ENCODE measurements at places on chromosomes 6 and 20.

GRCh38 chr6:158290659-158291058, 21.6 kb upstream of the TULP4 start:
- no peak for DNase-seq

DNA sequence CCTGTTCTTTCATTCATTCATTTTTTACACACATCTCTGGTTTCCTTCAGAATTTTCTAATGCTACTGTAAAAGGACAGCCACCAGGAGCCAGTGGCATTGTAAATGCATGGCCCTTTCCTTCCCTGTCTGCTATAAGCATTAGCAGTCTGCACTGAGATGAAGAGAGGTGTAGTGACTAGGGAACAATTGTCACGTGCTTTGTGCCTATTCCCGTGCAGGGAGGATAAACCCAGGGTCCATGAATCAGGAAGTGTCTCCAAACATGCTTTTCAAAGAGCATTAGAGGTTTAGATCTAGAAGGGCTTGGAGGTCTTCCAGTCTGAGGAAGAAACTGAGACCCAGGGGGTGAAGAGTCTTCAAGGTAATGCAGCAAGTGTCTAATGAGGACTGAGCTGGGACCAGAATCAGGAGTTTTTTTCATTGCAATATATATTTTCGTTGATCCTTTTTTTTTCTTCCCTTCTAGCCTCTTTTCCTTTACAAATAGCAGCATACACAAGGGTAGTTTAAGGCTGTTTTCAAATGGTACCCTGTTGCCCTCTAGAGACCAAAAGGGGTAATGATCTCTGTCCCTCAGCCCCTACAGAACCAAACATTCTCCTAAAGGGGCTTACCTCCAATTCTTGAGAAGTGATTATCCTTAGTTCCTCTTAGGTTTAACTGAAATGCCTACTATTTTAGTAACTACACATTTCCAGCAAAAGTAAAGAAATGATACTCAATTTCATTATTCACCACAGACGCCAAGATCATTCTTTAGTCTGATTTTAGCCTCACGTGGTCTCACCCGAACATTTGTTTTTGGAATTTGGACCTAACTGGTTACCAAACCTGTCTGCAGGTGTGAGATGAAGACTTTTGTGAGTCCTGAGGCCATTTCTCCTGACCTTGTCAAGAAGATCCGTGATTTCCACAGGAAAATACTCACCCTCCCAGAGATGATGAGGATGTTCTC, 6.6 kb downstream of the TRIM15 start:
- no peak for DNase-seq

- DNase-seq, result no peak
Observed at GRCh38 chr20:57620274-57620990, at the start of gene ZBP1. Gene ZBP1, minus strand, starts transcription at chr20:57620426. Its CDS starts 131 bp downstream, at chr20:57620295.

DNA sequence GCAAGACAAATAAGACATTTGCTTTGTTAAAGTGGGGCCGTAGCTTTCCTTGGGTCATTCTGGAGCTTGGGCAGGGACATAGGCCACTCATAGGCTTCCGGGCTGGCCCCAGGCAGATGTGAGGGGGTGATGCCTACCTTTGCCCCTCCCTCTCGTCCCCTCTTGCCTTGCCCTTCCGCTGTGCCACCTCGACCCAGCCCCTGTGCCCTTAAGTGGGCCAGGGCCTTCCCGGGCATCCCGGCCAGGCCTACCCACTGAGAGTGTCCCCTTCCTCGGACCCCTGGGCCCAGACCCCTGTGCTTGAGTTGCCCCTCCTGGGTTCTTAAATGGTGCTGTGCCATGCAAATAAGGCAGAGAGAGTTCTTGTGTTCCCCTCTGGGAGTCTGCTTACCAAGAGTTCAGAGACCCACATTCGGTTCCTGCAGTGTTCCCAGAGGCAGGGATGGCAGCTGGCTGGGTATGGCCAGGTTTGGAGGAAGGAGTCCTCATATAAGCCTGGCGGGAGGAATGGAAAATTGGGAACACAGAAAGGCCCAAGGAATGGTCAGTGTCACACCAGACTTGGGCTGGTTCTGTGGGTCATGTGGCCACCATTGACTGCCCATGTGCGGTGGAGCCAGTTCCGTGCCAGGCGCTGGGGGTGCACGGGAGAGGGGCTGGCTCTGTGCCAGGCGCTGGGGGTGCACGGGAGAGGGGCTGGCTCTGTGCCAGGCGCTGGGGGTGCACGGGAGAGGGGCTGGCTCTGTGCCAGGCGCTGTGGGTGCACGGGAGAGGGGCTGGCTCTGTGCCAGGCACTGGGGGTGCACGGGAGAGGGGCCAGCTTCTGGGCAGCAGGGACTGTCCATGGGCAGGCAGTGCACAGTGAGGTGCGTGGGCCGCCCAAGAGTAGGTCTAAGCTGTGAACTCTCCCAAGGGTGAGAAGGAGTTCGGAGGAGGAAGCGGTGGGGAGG, 173.5 kb upstream of the SNX9 start:
- peak; percentile 28 for DNase-seq

DNA sequence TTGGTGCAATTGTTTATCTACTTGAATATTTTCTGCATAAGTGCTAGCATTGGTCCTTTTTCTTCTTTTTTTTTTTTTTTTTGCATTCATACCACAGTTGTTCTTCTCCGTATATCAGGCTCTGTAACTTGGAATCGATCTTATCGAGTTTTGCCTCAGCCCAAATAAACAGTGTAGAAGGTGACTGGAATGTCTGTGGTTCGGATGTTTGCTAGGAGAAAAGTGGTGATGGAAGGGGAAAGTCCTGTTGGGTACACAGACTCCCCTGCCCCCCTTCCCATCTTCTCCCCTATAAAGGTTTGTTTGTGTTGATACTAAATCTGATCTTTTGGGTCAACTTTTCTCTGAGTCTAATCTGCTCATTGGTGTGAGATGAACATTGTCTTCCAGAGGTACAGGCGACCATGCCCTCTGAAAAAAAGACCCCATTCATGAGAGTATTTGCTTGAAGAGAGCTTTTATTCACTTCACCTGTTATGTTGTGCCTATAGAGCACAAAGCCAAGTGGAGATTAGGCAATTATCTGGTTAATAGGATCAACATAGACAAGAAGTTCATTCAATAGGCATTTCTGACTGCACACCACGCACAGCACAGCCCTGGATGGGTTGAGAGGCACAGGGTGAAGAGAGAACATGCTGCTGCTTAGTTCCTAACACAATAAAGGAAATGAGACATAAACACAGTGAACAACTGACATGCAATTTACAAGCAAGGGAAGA, 620.0 kb downstream of the PKHD1 start:
- no peak for DNase-seq

DNA sequence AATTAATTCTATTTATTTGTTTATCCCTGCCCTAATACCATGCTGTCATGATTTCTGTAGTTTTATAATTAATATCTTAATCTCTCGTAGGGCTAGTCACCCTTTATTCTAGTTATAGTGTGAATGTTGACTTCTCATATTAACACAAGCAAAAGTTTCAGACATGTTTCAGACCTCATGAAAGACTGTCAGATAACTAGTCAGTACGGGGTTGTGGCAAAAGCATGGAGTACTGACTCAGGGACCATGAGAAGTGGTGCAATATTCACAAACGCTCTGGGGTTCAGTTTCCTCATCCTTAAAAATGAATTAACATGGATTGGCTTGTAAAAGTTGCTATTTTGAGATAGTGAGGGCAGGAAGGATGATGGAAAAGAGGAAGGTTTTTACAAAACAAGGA, 148.9 kb downstream of the TMEM200A start:
- DNase-seq, result no peak
